ENCODE measurements at places on chromosomes 4 and X.

DNA sequence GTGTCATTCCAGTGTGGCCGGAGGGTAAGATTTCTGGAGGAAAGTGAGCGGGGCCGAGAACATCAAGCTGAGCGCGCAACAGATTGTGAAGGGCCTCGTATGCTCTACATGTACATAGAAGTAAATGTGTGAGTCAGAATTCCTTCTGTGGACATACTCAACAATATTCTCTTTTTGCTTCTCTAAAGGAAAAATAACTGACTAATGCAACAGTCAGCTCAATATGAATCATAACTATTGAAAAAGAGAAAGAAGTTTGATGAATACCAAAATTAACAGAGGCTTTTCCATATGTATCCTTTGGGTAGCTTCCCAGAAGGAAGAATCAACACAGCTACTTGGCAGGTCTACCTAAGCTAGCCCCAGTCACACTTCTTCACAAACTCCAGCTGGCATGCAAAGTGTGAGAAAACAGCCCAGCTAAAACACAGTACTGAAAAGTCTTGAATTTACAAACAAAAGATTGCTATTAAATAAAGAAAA, 87.5 kb upstream of the ZFP42 start:
- no peak for DNase-seq

DNA sequence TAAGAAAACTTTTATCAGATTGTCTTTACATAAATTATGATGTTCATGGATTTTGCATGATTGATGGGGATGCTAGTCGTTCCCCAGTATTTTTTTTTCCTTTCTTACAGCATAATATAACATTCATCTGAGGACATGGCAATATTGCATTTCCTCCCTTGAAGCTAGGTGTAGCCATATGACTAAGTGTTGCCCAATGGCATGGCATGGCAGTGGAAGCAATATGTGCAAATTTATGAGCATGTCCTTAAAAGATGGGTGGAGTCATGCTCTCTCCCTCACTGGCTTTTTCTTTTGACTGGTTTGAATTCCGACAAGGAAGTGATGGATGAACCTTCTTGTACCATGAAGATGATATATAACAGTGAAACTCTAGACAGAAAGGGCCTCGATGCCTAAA, 96.3 kb downstream of the BANK1 start:
- DNase-seq, result no peak

GRCh38 chrX:115579327-115579726, 18.4 kb downstream of the PLS3 start:
- no peak for DNase-seq

DNA sequence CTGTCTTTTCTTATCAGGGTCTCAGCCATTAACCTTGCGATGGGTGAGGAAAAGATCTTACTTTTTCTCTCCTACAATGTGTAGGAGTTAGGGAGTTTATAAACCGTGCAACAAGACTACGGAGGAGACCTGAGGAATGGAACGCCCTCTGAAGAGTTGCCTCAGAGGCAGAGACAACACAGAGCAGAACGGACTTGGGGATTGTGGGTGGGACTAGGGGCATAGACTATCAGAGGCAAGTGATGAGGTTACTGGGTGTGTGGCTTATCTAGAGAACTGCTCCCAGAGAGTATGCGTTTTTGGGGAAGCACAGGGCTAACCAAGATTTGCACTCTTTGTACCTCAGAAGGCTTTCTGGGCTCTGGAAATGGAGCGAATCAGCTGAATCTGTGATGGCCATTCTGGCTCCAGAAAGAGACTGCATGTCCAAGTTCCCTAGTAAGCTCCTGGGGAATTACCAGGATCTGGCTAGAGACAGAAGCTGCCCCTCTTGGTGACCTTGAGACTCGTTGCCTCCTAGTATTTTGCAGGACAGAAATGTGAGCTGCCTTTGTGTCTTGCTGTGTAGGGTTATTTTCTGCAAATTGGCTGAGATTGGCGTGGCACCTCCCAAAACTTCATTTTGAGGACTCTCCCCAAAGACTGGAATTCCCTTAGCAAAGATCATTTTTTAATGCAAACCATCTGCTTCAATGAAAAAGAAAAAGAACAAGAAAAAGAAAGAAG, 118.9 kb downstream of the ARSF start:
- DNase-seq, result no peak

GRCh38 chr4:184102927-184103326, 114.7 kb downstream of the ENPP6 start:
- no peak for DNase-seq

- no peak for DNase-seq
These were observed 902 bp upstream of the LARP1B start for GRCh38 chr4:128060121-128060698.

DNA sequence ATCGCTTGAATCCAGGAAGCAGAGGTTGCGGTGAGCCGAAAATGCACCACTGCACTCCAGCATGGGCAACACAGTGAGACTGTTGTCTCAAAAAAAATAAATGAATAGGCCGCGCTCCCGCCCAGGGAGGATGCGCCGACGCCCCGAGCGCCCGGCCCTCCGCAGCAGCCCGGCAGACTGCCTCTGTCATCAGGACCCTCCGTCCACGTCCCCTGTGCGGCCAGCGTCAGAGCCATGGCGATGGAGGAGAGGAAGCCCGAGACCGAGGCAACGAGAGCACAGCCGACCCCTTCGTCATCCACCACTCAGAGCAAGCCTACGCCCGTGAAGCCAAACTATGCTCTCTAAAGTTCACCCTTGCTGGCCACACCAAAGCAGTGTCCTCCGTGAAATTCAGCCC, 21.4 kb downstream of the LIAS start:
- DNase-seq, result no peak

GRCh38 chr4:56910172-56910967, 2.7 kb downstream of the REST start:
- DNase-seq, result no peak

- DNase-seq, result no peak
These were observed at the start of gene UNC5C for GRCh38 chr4:95548738-95549245. Gene UNC5C (minus strand): TSS chr4:95548973.

- DNase-seq, result no peak
These were observed 9.5 kb upstream of the NOX1 start for GRCh38 chrX:100883654-100884053.

GRCh38 chr4:154868414-154869194, 87.5 kb downstream of the RBM46 start:
- no peak for DNase-seq

DNA sequence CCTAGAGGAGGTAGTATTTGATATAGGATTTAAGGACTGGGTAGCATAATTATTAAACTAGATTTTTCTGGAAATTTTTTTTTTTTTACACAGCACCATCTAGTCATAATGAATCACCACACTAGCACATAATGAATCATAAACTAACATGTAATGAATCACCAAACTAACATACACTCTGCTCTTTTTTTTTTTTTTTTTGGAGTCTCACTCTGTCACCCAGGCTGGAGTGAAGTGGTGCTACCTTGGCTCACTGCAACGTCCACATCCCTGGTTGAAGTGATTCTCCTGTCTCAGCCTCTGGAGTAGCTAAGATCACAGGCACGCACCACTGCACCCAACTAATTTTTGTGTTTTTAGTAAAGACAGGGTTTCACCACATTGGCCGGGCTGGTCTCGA, 92.5 kb downstream of the FAM13A start:
- no peak for DNase-seq

GRCh38 chrX:105837232-105837631, 14.9 kb downstream of the NRK start:
- no peak for DNase-seq

DNA sequence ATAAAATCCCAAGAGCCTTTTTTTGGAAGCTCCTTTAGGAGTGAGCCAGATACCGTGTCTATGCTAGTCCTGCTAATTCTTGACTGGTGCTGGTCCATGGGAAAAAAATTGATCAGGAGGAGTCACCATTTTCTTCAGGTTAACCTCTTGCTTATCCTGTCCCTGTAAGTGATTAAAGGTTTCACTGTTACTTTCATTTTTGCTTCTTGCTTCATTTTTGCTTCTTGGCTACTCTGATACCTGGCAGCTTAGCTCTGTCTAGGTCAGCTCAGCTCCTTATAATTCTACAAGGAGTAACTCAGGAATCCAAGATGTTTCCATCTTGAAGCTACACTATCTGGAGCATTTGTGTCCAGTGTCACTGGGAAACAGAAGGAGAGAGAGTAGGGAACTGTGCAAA, 45.7 kb downstream of the AFM start:
- DNase-seq, result no peak

- DNase-seq, result no peak
These were observed 31.2 kb upstream of the VCX3B start for GRCh38 chrX:8433109-8434062.

GRCh38 chr4:1626941-1627340, 57.2 kb downstream of the FAM53A start:
- DNase-seq, result no peak

GRCh38 chrX:51779306-51779705, 36.1 kb downstream of the GSPT2 start:
- DNase-seq, result no peak

DNA sequence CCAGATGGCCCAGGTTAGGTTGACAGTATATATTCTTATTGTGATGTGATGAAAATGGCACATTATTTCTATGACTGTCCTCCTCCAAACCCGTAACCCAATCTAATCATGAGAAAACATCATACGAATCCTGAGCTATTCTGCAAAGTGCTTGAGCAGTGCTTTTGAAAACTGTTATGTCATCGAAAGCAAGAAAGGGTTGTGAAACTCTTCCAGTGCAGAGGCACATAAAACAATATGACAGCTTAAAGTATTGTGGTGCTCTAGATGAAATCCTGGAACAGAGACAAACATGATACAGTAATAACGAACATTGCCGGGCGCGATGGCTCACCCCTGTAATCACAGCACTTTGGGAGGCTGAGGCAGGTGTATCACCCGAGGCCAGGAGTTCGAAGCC, 1648.0 kb downstream of the STIM2 start:
- no peak for DNase-seq

DNA sequence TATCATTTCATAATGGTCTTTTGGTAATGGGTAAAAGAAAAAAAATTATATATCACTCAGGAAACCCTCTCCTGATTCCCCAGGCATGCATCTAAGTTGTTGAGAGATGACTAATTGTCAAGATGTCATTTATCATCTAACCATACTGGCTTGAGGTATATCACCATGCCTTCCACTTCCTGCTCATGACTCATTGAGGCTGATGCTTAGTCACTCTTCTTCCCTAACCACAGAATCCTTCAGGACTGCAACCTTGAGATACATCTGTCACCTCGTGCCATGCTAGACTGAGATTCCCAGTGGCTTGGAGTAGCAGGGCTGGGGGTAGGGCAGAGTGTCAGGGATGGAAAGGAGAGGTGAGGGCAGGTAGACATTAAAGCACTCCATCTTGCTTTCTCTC, 782.5 kb upstream of the INTU start:
- DNase-seq, result no peak

- DNase-seq, result peak; percentile 59
These were observed 2.2 kb downstream of the PLXNB3 start for GRCh38 chrX:153766098-153766817.

DNA sequence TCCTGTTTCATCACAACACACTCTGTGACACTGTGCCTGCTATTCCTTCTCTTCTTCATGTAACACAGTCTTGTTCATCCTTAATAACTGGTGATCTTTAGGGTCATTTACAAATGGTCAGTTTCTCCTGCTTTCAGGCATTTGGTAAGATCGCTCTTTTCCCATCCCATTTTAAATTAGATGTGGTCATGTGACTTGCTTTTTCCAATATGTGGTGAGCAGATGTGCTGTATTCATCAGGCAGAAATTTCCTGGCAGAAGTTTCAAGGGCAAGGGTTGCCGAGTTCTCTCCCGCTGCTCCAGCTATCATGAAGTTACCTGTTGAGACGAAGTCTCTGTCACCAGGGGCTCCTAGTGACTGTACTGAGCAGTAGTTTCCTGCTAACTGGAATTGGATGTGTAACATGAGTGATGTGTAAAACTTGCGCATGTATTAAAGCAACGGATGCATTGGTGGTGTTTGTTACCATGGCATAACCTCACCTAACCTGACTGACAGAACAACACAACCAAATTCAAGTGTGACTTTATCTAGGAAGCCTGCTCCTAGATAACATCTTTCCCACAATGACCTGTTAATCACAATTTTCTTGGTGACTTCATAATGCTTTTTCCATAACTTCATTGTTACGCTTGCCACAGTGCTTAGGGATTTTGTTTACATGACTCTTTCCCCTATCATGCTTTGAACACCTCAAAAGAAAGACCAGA, 29.5 kb upstream of the BMPR1B start:
- no peak for DNase-seq

GRCh38 chr4:111992351-111993168, 152.7 kb upstream of the FAM241A start:
- no peak for DNase-seq

Measured in activated CD8-positive, alpha-beta T cell treated with anti-CD3 and anti-CD28 coated beads, Interleukin-2, amount 10 ng/mL, durations not matched to agents 7 days and 5 days (primary cell).